SK-N-SH (cell line): ENCODE measurements at places on chromosomes 7 and 10. TPM values are rescaled to one million over a fixed set of nuclear protein-coding genes. Genes with fewer than 3 reads are reported as not detected.

OAT gene
- 65.7 and 97.6 TPM in 2 replicates for polyA plus RNA-seq

OR9A2 gene
- polyA plus RNA-seq = not detected in 2 replicates

CTTNBP2 gene
- not detected in 2 replicates for polyA plus RNA-seq

AP5Z1 gene
- polyA plus RNA-seq = 29.5 and 36.7 TPM in 2 replicates

ZNF716 gene
- polyA plus RNA-seq = not detected in 2 replicates

PRSS1 gene
- not detected in 2 replicates for polyA plus RNA-seq

TAF6 gene
- polyA plus RNA-seq = 31.7 and 70.5 TPM in 2 replicates

CREB3L2 gene
- 22.9 and 23.5 TPM in 2 replicates for polyA plus RNA-seq

SERPINE1 gene
- 4,174 and 5,753 TPM in 2 replicates for polyA plus RNA-seq

STAG3 gene
- 0.10 and 0.31 TPM in 2 replicates for polyA plus RNA-seq

GRM3 gene
- polyA plus RNA-seq = not detected in 2 replicates

PPP1R9A gene
- 0.30 and 0.58 TPM in 2 replicates for polyA plus RNA-seq

NUTM2A gene
- polyA plus RNA-seq = 0.38 and 0.42 TPM in 2 replicates

PAXIP1 gene
- polyA plus RNA-seq = 9.2 and 9.3 TPM in 2 replicates

PROSER2 gene
- polyA plus RNA-seq = 0.86 and 0.95 TPM in 2 replicates

SNX10 gene
- polyA plus RNA-seq = 0.02 and 0.13 TPM in 2 replicates

CAMK1D gene
- 4.1 TPM in 2 replicates for polyA plus RNA-seq

ZNF273 gene
- polyA plus RNA-seq = 2.3 and 3.0 TPM in 2 replicates

ASZ1 gene
- polyA plus RNA-seq = not detected in 2 replicates

TAS2R3 gene
- not detected in 2 replicates for polyA plus RNA-seq

FXYD4 gene
- polyA plus RNA-seq = not detected in 2 replicates

NACAD gene
- polyA plus RNA-seq = 1.5 and 2.8 TPM in 2 replicates

DENND2A gene
- polyA plus RNA-seq = 2.1 and 3.5 TPM in 2 replicates

LRRC4 gene
- 0.44 and 0.58 TPM in 2 replicates for polyA plus RNA-seq

PNLIPRP1 gene
- polyA plus RNA-seq = not detected in 2 replicates

HUS1 gene
- 17.8 and 22.9 TPM in 2 replicates for polyA plus RNA-seq

SUN3 gene
- polyA plus RNA-seq = 0.12 TPM in 1 of 2 replicates, not detected in the other

MMD2 gene
- not detected in 2 replicates for polyA plus RNA-seq

TRAPPC14 gene
- polyA plus RNA-seq = 13.9 and 16.4 TPM in 2 replicates

CLEC2L gene
- polyA plus RNA-seq = not detected in 2 replicates

OPN1SW gene
- 0.05 TPM in 1 of 2 replicates, not detected in the other for polyA plus RNA-seq

SEMA3A gene
- polyA plus RNA-seq = 15.9 and 16.5 TPM in 2 replicates

TAS2R4 gene
- polyA plus RNA-seq = 0.18 and 0.19 TPM in 2 replicates

OR2A42 gene
- polyA plus RNA-seq = not detected in 2 replicates

HECW1 gene
- not detected in 2 replicates for polyA plus RNA-seq

GLI3 gene
- 0.08 and 0.10 TPM in 2 replicates for polyA plus RNA-seq

PTPN20 gene
- polyA plus RNA-seq = 0.36 and 0.70 TPM in 2 replicates

AHR gene
- polyA plus RNA-seq = 0.13 TPM in 1 of 2 replicates, not detected in the other

OR2A12 gene
- polyA plus RNA-seq = not detected in 2 replicates

MORN4 gene
- polyA plus RNA-seq = 31.4 and 31.7 TPM in 2 replicates
